ENCODE measurements at places on chromosomes 12 and 14.

DNA sequence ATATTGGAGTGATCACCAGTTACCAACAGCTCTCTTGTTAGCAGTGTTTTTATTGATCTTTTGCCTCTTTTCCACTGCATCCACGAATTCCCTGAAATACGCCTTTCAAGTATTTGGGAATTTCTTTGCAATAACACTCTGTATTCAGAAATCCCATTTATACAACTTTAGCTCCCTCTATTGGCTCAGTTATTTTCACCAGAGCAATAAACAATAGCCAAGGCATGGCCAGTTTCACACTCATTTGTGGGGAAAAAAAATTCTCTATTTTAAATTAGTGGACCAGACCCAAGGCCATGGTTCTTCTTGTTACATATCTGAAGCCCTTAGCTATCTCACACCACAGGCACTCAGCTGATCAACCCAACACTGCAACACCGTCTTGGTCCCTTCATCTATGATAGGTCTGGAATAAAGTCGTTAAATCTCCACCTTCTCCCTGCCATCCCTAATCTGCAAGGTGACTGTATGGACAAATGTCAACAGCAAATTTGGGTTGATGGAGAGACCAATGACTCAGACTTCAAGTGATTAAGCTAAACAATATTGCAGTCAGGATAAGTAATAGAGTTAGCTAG lies 92.4 kb upstream of the TMEM260 start:
- DNase-seq, result no peak

GRCh38 chr12:93778306-93778705 lies 101.1 kb downstream of the CRADD start:
- DNase-seq, result no peak

- no peak for DNase-seq
Observed at GRCh38 chr12:29234965-29235626, 86.0 kb downstream of the FAR2 start.

- no peak for DNase-seq
Observed at GRCh38 chr12:59010941-59011340, 90.6 kb upstream of the LRIG3 start.

- no peak for DNase-seq
Observed at GRCh38 chr14:103671911-103672310, 42.9 kb downstream of the KLC1 start.

DNA sequence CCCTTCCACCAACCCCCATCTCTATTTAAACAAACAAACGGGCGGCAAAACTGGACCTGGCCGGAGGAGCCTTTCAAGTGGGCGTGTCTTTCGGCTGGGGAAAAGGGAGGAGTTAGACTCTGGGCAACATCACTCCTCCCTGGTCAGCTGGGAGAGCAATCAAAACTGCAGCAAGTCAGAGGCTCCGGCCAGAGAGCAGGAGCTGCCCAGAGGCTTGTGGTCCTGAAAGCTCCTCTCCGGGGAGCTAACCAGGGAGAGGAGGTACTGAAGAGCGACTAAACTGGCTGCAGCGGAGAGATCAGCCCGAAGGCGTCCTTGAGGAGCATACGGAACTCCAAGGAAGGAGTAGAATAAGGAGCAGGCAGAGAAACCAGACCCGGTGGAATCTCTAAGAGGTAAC lies at the start of gene NEUROD4:
Gene NEUROD4 (plus strand): TSS at position 191 of the 400 bp plus-strand sequence. CDS start 6,466 bp downstream, outside the sequence.
- peak; percentile 4 for DNase-seq

All from occipital lobe (tissue), 3 donors.